Fibroblast of upper back skin (primary cell): ENCODE measurements at places on chromosomes 2 and 18.

DNA sequence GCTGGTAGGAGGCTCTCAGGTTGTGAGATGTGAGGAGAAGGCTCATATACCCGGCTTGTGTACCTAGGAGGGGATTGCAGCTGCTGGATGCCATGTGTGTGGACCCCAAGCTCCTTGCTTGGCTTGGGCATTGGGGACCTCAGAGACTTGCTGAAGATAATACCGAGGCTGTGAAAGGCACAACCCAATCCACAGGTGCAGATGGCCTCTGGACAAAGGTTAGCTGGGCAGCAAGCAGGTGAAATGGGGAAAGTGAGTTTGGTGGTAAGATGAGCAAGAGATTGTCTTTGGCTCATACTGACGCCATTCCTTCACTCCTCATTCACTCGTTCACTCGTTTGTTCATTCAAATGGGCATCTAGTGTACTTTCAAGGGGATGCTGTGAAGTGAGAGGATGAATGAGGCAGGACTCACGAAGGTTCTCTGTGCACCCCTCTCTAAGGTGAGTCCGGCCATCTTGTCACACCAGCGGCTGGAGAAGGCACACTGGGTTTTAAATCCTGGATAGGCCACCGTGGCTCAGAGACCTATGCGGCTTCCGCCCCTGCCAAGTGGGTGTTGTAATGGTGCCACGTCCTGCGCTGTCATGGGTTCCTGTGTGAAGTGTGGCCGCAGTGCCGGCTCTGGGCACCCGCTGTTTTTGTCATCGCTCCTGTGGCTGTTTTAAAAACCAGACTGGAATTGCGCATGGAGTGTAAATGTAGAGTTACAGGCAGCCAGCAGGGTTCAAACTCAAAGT is 13.7 kb downstream of the FBLN7 start:
- no peak for DNase-seq

DNA sequence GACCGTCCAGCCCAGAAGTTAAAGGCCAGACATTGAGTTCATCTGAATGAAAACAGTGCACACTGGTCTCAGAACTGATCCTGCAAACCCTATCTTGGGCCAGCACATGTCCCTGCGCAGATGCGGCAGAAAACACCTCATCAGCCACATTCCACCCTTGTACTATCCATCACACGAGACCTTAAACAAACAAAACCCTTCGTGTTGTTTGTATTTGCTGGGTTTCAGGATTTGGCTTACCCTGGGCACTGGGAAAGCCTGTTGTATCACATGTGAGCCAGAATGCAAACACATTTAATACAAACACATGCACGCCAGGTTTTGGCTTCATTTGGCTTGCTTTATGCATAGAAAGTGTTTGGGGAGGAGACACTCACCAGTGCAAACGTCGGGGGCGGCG is 12.5 kb downstream of the WIPF1 start:
- no peak for DNase-seq

GRCh38 chr2:25301453-25302352 is 40.0 kb downstream of the DNMT3A start:
- peak; percentile 75 for DNase-seq

DNA sequence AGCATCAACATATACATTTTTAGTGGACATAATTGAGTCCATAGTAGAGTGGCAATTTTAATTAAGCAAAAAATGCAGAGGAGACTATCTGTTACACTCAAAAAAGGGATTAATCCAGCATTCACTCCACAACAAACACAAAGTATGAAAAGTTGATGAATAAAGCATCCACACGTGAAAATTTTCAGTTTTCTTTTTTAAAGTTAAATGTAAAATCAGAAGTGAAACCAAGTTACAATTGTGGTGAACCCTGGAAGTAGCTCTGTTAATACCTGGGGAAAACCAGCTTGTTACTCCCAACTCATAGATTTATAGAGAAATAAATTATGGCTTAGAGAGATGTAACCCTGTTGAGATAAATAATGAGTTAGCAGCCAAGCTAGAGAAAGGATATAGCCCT is 807.8 kb downstream of the TRIB2 start:
- DNase-seq: no peak

DNA sequence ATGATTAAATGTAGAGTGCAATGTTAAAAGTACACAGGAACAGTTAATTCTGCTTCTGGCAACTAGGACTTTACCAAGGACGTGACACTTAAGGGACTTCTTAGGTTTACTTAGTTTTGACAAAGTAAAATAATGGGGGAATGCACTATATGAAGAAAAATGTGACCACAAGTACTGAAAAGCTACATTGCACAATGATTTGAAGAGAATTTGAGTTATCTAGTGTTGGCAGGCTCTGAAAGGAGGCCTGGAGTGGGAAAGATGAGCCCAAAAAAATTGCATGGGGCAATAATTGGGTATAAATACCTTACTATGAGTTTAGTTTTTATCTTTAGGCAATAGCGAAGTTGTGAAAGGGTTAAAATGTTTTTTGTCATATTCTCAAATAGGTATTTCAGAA is 173.7 kb downstream of the DOK6 start:
- peak; percentile 31 for DNase-seq

GRCh38 chr18:13381944-13382365 is 163.4 kb downstream of the LDLRAD4 start:
- peak; percentile 50 for DNase-seq

- peak; percentile 81 for DNase-seq
These were observed 21.9 kb upstream of the CHRNA1 start for GRCh38 chr2:174786066-174786725.

GRCh38 chr2:113922784-113923183 is 32.9 kb downstream of the ACTR3 start:
- no peak for DNase-seq

GRCh38 chr2:37706334-37707183 is 35.1 kb upstream of the CDC42EP3 start:
- DNase-seq: peak; percentile 31
